ENCODE measurements at places on chromosomes 7 and 10.

DNA sequence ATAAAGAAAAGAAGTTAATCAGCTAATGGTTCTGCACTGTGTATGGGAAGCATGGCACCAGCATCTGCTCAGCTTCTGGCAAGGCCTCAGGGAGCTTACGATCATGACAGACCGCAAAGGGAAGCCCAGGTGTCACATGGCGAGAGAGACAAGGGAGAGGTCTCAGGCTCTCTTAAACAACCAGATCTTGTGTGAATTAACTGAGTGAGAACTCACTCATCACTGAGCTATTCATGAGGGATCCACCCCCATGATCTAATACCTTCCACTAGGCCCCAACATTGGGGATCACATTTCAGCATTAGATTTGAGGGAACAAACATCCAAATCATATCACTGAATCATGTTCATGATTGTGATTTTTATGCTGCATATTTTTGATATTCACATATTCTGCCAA is 5.8 kb downstream of the USP54 start:
- DNase-seq = no peak

DNA sequence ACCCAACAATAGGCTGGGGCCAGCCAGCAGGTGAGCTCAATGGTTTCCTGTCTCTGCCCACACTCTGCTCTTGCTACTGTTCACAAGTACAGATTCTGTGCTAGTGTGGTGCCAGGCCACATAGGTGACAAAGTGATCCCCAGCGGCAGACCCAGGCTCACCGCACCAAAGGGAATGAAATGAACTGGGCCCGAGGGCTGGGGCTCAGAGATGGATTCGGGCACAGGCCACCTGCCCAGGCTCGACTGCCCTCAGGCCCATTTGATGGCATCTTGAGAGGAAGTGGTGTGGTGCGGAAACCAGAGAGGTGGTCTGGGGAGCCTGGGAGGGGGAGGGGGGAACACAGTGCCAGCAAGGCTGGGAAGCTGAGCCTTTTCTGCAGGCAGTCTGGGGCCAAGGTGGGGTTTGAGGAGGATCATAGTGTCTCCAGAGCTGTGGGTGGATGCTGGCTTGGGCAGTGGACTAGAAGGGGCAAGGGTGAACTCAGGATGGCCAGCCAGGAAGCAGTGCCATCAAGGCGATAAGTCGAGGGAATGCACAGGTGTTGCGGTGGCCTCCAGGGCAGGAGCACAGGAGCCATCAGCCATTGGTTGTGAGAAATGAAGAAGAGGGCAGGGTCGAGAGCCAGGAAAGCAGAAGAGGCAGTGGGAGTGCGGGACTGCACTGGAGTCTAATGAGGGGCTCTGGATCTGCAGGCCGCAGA is 85.2 kb downstream of the ARHGAP22 start:
- no peak for DNase-seq

GRCh38 chr10:5465976-5466450 is 33.4 kb downstream of the CALML5 start:
- DNase-seq = no peak

DNA sequence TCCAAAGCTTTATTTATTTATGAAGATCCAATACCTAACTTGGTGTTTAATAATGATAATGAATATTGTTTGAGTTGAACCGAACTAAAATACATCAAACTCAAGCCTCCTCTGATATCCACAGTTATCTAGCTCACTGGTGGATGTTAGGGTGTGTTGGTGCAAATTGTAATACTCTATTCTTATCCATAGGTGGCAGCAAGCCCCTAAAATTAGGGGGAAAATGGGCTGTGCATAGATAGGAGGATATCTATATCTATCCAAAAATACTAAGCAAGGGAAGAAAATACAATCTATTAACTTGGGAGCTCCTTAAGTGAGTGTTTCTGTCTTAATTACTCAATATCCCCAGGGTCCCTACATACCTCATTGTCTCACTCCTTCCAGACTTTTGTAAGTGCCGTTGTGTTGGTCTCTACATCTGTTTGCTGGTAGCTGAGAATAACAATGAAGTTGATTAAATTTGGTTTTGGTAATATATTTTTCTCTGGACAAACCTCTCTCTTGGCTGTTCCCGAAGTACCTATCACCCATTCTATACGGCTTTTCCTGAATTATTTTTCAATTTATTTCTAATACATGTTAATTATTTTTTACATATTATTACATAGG is 55.0 kb upstream of the VWDE start:
- DNase-seq = peak; percentile 67

GRCh38 chr10:88553116-88553752 is 29.9 kb downstream of the RNLS start:
- peak; percentile 80 for DNase-seq

- DNase-seq = no peak
These were observed 47.4 kb downstream of the GPR37 start for GRCh38 chr7:124718032-124718766.

- no peak for DNase-seq
These were observed 146.7 kb upstream of the KLF14 start for GRCh38 chr7:130880668-130881067.

DNA sequence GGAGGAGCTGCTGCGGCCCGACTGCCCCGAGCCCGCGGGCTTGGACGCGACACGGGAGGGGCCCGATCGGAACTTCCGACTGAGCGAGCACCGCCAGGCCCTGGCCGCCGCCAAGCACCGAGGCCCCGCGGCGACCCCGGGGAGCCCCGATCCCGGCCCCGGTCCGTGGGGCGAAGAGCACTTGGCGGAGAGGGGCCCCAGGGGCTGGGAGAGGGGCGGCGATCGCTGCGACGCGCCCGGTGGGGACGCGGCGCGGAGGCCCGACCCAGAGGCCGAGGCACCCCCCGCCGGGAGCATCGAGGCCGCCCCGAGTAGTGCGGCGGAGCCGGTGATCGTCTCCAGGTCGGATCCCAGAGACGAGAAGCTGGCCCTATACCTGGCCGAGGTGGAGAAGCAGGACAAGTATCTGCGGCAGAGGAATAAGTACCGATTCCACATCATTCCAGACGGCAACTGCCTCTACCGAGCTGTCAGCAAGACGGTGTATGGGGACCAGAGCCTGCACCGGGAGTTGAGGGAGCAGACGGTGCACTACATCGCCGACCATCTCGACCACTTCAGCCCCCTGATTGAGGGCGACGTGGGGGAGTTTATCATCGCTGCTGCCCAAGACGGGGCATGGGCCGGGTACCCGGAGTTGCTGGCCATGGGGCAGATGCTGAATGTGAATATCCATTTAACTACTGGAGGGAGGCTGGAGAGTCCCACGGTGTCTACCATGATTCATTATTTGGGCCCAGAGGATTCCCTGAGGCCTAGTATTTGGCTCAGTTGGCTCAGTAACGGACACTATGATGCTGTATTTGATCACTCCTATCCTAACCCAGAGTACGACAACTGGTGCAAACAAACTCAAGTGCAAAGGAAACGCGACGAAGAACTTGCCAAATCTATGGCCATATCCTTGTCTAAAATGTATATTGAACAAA is 1.4 kb downstream of the OTUD1 start:
- peak; percentile 18 for DNase-seq

- DNase-seq = no peak
These were observed 465.9 kb upstream of the CELF2 start for GRCh38 chr10:10551596-10552301.

GRCh38 chr10:50991456-50992355 is 82.6 kb upstream of the PRKG1 start:
- no peak for DNase-seq

- DNase-seq = no peak
These were observed 155.1 kb downstream of the ANK3 start for GRCh38 chr10:60234551-60234950.

Data from HT-29 (cell line).